Panc1 (cell line): ENCODE measurements at places on chromosomes 2 and 18. TPM values are rescaled to one million over a fixed set of nuclear protein-coding genes. Genes with fewer than 3 reads are reported as not detected.

- no peak for DNase-seq
Observed at GRCh38 chr18:45764000-45764686, 40.2 kb downstream of the SLC14A1 start.

- no peak for DNase-seq
Observed at GRCh38 chr2:135030826-135031225, 16.4 kb downstream of the MAP3K19 start.

- no peak for DNase-seq
Observed at GRCh38 chr2:217440000-217440399, 562.8 kb downstream of the TNS1 start.

GRCh38 chr2:149745396-149746230 lies 158.0 kb upstream of the MMADHC start:
- DNase-seq = no peak

- DNase-seq = no peak
Observed at GRCh38 chr18:47767699-47768098, 162.8 kb downstream of the SMAD2 start.

- DNase-seq = no peak
Observed at GRCh38 chr2:109422071-109422757, 191.6 kb downstream of the SEPTIN10 start.

DNA sequence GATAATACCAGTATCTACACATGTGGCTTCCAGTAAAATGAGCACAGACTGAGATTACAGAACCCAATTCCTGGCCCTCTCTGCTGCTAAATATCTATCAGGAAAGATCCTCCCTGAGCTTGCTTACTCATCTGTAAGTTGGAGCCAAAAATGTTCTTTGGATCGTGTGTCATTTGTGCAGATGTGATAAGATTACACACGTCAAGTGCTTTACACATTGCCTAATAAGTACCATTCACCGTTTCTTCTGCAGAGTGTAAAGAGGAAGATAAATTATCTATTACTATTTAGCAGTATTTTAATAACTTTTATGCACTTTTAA lies 23.2 kb upstream of the SLC20A1 start:
- DNase-seq = no peak

GRCh38 chr2:186695081-186695756 lies 1.4 kb downstream of the FAM171B start:
- DNase-seq = no peak

- no peak for DNase-seq
Observed at GRCh38 chr2:17803497-17803896, 12.8 kb upstream of the MSGN1 start.

DNA sequence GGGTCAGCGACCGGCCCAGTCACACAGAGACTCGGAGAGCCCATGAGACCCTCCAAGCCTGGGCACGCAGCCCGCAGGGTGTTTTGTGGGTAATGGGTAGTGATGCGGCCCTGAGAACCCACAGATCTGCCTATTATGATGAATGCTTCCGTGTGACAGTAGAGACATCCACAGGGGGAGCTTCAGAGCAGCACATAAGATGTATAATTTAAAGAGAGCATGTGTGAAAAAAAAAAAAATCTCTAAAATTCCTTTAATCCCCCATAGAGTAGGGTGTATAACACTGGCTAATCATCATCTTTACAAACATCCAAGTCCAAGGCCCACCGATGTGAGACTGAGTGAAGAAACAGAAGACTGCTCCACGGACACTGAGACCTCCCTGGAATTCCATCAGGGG lies 34.6 kb downstream of the BIN1 start:
- DNase-seq = no peak

DNA sequence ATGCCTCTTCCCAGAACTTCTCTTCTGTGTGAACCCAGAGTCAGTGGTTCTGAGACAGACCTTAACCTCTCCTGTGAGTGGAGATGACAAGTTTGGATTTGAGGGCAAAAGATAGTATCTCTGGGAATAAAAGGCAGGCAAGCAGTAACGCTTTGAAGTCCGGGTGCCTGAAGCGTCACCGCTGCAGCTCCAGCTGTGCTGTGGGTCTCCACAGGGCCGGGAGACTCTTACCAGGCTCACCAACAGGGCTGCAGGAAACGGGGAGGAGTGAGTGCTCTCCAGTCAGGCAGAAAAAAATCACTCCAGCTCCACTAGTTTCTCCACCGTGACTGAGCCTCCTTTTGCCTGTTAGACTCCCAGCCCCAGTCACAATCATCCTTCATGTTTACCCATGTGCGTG lies 79.7 kb upstream of the MAP4K4 start:
- DNase-seq = no peak

GRCh38 chr2:12107321-12107720 lies 360.9 kb downstream of the LPIN1 start:
- DNase-seq = no peak

Gene ACTR1B
- 28.1 TPM for total RNA-seq

Gene ABHD3
- total RNA-seq = 23.3 TPM

Gene TMEM247
- total RNA-seq = not detected
